ENCODE measurements at places on chromosomes 13 and 19.

- DNase-seq: no peak
These were observed 41.5 kb upstream of the C13orf46 start for GRCh38 chr13:114015111-114015968.

- DNase-seq: no peak
These were observed 58.9 kb downstream of the UBL3 start for GRCh38 chr13:29791508-29791907.

GRCh38 chr13:82720986-82721385, 1161.3 kb downstream of the SLITRK1 start:
- DNase-seq: no peak

DNA sequence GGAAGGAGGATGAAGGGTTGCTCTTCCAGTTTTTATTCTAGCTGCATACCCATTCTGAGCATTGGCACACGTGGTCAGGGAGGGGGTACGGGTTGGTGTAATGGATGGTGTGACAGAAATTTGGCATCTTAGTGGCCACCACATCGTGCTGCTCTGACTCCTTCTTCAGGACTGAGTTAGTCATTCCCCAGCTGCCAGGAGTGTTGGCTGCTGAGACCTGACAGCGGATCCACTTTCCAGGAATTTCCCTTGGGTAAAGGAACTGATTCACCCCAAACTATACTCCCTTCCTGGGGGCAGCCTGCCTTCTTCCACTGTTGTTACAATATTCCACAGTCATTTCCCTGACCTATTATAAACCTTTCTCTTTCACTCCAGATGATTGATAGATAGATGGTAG, 595.5 kb upstream of the KLHL1 start:
- DNase-seq: no peak

- no peak for DNase-seq
These were observed 4.6 kb downstream of the KLF12 start for GRCh38 chr13:74129500-74130191.

DNA sequence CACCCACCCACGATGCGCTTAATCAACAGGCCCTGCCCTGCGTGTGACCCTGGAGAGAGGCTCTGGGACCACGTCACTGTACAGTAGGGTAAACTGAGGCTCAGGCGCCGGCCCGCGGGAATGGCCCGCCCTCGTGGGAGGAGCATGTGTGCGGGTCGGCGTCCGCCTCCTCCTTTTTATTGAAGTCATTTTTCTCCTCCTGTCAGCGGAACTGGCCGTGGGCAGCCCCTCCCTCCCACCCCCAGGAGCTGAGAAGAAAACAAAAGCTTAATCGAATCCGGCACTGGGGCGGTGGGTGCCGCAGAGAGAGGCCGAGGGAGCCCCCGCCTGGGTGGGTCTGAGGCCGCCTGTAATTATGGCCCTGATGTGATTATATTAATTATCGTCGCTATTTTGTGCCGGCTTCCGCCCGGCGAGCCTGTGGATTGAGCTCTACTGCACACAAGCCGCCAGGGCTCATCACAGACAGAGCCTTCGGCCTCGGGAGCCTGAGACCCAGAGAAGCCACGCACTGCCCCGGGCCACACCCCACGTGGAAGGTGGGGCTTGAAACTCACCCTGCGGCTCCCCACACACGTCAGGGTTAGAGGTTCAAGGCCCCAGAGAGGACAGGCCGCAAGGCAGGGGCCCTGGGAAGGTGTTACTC, 7.0 kb downstream of the C2CD4C start:
- no peak for DNase-seq

- DNase-seq: peak; percentile 56
These were observed 294.8 kb downstream of the KCNRG start for GRCh38 chr13:50309882-50310594.

- no peak for DNase-seq
These were observed 239.3 kb downstream of the LMO7 start for GRCh38 chr13:75875450-75875849.

DNA sequence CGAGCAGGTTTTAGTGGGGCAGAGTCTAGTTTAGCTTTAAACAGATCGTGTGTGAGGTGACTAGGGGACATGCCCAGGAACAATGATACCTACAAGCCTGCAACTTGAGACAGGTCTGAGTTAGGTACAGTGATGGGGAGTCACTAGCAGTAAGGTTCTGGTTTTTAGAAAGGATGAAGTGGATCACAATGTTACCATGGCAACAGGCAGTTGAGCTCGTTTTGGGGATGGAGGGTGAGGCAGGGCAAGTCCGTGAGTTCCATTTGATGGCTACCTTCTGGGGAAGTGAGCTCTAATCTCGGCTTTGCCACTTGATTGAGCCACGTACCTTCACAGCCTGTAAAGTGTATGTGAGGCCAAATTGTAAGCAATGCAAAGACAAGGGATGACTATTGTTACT, 76.0 kb upstream of the GTF3A start:
- no peak for DNase-seq

DNA sequence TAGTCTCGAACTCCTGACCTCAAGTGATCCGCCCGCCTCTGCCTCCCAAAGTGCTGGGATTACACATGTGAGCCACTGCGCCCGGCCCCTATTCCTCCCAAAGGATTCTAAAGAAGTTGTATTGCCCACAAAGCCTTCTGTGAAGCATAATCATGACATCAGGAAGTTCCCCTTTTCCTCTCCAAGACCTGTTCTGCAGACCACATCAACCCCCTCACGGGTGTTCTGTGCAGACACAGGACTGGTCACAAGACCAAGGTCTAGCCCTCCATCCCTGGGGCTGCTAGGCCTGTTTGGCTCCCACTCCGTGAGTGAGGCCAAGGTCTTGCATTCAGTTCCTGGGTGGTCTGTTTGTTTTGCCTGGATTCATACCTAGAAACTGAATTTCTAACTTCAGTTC, 178.1 kb downstream of the FLT1 start:
- no peak for DNase-seq

All from ELF-1 (cell line).